A375 (cell line): ENCODE measurements at places on chromosomes 12 and 14. TPM values are rescaled to one million over a fixed set of nuclear protein-coding genes. Genes with fewer than 3 reads are reported as not detected.

The STAC3 gene
- 1.1 and 2.0 TPM in 2 replicates for total RNA-seq

The MYO1A gene
- total RNA-seq = not detected in 2 replicates

The NOC4L gene
- 23.2 and 28.6 TPM in 2 replicates for total RNA-seq

The MGAT4C gene
- total RNA-seq = 0.41 and 0.90 TPM in 2 replicates

The RPL10L gene
- 0.19 TPM in 1 of 2 replicates, not detected in the other for total RNA-seq

The POTEM gene
- total RNA-seq = 1.9 and 4.2 TPM in 2 replicates

The AMHR2 gene
- total RNA-seq = not detected in 2 replicates

The OLR1 gene
- not detected in 2 replicates for total RNA-seq

The DRAM1 gene
- total RNA-seq = 3.3 and 4.8 TPM in 2 replicates

The BMP4 gene
- 3.0 and 3.4 TPM in 2 replicates for total RNA-seq

The HRK gene
- total RNA-seq = 0.41 and 0.66 TPM in 2 replicates
